A549 (cell line): ENCODE measurements at places on chromosomes 6 and 20.

DNA sequence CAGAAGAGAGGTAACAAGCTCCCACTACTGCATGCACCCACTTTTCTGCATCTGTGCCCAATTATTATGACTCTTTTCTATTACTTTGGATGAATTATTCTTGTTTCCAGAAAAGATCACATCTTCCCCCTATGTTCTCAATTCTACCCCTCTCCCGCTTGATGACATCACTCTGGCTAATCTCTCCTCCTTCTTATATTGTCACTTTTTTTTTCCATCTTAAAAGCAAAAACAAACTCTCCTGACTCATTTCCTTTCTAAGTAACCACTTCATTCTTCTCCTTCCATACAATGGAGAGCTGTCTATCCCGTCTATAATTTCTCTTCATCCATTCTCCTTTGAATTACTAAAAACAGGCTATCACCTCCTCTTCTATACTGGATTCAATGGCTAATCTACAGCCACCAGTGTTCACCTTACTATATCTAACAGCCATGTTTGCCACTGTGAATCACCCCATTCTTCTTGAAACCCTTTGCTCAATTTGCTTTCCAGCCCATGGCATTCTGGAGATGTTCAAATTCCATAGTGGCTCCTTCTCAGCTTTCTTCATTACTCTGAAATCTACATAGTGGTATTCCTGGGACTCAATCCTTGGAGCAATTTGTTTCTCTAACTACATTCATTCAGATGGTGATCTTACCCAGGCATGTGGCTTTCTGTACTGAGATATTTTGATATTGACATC is 378.4 kb downstream of the ARHGAP18 start:
- DNase-seq: no peak

DNA sequence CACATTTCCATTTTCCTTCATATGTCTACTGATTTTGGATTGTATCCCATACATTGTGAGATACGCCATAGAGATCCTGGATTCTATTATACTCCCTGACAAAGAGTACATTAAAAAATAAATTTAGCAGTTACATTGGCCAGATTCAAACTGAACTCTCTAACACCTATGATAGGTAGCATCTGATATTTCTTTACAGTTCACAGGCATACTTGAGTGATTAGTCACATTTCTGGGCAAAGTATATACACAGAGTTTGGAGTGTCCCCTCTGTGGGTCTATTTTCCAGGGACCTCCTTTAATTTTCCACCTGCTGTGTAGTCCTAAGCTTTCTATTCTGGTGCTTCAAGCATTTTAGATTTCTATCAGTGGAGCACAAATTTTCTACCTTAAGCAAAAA is 96.4 kb downstream of the TBC1D32 start:
- DNase-seq: no peak

DNA sequence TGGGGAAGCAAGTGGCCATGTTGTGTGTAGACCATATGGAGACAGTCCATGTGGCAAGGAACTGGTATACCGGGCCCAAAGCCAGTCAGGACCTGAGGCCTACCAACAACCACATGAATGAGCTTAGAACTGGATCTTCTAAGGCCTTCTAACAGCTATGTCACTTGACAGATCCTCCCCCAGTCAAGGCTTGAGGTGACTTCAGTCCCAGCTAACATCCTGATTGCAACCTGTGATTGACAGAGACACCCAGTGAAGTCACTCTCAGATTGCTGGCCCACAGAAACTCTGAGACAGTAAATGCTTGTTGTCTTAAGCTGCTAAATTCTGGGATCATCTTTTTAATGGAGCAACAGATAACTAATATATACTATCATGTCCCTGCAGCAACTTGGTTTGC is 32.9 kb downstream of the AHI1 start:
- no peak for DNase-seq

DNA sequence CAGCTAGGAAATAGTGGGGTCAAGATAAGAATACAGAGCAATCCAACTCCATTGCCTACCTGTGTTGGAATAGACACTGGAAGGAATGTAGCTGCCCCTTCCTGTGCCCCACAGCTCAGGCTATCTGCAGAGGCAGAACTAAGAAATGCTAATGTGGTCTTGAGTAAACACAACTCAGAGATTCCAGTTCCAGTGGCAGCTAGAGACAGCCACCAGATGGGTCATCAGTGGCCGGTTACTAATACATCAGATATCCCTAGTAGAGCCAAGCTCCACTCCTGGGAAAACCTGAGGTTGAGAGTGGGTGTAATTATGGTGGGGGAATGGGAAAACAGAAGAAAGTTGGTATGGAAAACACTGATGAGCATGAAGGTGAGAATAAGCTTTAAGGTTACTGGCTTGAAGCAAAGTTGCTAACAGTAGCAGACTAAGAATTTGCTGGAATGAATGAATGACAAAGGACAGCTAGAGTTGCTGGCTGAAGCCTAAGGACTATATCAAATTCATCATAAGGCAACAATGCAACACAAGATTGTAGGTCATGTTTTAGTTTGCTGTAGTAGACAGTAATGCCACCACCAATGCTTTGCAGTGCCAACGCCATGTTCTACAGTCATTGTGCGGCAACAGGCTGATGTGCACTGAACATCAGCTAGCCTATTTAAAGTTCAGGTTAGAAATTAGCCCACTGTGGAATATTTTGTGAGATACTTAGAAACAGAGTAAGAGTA is 28.3 kb upstream of the FAM83C start:
- peak; percentile 55 for DNase-seq

DNA sequence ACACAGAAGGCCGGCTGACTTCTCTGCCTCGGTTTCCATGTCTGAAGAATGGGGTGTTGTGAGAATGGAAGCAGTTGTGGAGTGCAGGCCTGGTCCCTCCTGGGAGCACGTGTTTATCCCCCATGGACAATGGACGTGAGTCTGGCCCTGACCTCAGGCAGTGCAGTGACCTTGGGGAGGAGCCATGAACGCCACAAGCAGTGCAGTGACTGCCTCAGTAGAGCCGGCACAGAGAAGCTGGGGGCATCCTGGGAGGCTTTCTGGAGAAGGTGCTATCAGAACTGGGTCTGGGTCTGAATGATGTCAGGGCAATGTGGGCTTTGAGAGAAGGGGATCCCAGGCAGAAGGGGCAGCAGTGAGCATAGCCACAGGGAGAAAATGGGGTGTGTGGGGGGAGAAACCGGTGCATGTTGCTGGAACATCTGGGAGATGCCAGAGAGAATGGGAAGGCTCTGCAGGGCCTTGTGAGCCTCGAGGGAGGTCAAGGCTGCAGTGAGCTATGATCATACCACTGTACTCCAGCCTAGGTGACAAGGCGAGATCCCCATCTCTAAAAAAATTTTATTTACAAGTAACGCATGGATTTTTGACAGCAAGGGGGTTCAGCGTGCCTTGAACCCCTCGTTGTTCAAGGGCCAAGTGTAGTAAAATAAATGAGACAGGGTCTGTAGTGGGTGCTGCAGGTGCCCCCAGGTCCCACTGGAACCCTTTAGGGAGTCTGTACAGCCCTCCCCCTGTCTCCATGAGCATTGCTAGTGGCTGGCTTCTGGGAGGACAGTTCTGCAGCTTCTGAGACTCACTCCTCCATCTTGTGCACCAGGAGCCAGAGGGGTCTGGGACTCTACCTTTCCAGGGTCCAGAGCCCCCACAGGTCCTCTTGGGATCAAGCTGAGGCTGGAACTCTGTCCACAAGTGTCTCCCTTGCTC is 27.0 kb upstream of the ZBP1 start:
- DNase-seq: no peak

- no peak for DNase-seq
Observed at GRCh38 chr6:2970034-2970685, 1.2 kb downstream of the SERPINB6 start.

- peak; percentile 93 for DNase-seq
Observed at GRCh38 chr20:2102585-2103460, 1.2 kb downstream of the STK35 start.

DNA sequence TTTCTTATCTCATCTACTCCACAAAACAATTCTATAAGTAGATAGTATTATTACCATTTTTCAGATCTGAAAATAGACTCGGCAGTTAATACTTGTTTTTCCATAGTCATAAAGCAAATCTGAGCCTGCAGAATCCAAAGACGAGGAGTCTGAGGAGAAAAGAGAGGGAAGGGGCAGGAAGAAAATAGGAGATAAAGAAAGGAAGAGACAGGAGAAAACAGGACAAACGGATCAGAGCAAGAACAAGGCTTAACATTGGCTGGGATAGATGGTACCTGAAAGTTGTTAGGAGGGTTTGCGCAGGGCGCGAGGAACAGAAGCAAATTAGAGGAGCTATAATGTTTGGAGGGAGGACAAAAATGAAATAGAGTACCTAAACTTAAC is 639 bp upstream of the PPIL1 start:
- DNase-seq: no peak

GRCh38 chr20:42678895-42679294 is 510.8 kb downstream of the PTPRT start:
- peak; percentile 2 for DNase-seq

DNA sequence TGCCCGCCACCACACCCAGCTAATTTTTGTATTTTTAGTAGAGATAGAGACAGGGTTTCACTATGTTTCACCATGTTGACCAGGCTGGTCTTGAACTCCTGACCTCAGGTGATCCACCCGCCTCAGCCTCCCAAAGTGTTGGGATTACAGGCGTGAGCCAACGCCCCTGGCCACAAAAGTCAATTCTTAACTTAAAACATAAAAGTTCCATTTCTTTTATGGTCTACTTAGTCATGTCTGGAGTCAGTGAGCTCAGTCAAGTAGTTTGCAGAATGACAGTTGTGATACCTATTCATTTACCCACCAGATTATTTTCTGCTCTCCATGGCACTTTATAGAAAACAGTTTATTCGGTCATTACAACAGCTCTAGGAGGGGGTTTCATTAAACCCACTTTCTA is 103.1 kb upstream of the ESR1 start:
- DNase-seq: no peak

DNA sequence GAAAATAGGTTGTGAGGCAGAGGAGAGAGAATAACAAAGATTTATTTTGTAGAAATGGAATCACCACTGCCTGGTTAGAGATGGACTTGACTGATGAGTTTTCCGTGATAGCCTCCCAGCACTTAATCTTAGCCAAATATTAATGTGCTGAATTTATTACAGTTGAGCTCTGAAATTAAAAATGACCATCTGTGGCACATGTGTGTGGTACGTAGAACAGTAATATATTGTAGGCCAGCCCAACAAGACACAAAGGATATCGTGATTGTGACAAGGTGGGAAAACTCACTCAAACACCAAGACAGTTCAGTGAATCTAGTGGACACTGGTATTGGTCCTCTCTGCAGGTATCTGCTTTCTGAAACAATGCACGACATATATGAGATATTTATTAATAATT is 119.4 kb downstream of the HAO1 start:
- no peak for DNase-seq

DNA sequence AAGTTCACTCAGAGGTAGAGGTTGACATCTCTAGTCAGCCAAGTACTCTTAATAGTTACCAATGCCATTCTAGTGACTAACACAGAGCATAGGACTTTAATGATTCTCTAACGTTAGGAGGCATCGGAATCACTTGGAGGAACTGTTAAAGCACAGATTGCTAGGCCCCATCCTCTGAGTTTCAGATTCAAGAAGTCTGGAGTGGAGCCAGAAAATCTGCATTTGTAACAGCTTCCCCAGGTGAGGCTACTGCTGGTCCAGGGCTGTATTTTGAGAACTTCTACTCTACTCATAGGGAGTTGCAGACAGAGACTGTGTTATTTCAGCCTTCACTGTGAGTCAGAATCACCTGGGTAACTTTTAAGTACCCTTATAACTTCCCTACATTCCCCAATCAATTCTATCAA is 5.7 kb downstream of the LMBRD1 start:
- no peak for DNase-seq

DNA sequence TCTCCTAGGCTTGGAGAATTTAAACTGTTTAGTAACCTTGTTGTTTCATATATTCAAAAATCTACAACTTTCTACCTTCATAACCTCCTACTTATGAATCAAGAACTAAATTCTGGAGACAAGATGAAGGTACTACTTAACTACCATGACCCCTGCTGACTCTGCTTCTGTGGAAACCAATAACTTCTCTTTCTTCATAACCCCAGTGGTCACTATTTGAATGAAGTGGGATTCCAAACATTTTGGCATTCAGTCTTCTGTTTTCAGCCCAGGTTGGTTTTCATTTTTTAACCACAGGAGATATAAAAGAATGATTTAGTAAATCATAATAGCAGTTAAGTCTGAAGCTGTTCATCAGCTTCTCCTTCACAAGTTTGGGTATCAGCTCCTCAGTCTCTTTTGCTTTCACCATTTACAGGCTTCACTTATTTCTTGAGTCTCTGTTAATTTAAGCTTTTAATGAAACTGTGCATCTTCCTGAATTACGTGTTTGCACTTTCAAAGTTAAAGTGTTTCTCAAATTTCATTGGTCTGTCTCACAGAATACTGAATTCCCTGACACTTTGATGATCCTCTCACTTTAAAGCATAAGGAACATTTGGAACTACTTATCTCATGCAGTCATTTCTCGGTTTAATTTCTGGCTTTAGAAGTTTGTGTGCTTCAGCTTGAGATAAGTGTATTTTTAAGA is 9.5 kb downstream of the SENP6 start:
- no peak for DNase-seq

DNA sequence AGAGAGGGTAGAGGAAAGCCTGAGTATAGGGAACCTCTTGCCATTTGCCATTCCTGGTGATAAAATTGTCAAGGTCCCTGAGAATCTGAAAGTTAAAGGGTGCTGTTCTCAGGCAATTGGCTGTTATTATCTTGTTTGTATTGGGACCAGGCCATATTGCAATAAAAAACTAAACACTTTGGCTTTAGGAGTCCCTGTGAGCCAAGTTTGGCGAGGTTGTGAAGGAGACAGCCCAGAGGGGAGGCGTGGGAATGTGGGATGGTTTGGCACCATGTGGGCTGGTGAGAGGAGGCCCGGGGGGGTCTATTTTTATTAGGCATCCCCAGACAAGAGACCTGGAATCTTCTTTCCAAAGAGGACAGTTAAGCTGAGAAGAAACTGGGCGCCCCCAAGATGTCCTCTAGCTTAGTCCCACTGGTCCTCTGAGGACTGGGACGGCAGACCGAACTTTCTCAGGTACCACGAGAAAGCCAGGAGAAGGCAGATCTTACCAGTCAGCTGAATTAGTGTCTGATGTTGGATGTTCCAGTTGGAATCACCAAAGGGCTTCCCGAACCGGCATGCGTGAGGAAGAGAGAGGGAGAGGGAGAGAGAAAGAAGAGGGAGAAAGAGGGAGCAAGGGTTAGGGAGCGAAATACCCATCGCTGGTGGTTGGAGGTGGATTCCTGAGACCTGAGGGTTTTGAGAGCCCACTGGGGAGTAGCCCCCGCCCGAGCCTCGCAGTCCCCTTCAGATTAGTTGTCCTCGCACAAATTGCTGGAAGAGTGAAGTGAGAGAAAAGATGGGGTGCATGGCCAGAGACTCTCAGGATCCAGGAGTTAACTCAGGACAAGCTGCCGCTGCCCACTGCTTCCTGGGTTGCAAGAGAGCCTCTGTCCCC is 24.4 kb downstream of the DYNLT1 start:
- no peak for DNase-seq
